ENCODE measurements at places on chromosomes 3 and 15.

DNA sequence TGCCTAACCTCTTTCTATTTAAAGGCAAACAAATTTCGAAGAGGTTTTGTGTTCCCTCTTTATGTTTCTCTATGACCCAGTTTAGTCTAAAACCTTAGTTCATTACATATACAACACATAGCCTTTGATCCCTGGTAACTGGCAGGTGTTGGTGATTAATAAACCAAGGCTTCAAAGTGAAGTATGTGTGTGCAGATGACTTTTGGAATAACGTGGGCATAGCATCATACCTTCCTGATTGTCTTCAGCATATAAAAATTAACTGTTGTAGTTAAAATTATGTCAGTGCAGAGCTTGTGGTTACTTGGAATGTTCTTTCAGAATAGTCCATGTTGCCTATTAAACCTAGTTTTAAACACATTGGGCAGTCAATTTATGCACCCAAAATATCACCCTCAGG lies 608.3 kb downstream of the ROBO2 start:
- no peak for DNase-seq

DNA sequence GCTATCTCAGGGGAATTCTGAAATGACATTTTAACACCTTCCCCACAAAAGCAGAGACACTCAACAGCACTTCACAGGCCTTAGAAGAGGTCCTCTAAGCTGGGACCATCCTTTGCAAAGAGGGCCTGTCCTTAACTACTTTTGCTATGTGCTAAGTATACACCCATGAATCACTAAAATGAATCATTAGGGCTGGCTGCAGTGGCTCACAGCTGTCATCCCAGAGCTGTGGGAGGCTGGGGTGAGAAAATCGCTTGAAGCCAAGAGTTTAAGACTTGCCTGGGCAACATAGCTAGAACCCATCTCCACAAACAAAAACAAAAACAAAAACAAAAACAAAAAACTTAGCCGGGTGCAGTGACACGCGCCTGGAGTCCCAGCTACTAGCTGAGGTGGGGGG lies 53.9 kb upstream of the MELTF start:
- no peak for DNase-seq

DNA sequence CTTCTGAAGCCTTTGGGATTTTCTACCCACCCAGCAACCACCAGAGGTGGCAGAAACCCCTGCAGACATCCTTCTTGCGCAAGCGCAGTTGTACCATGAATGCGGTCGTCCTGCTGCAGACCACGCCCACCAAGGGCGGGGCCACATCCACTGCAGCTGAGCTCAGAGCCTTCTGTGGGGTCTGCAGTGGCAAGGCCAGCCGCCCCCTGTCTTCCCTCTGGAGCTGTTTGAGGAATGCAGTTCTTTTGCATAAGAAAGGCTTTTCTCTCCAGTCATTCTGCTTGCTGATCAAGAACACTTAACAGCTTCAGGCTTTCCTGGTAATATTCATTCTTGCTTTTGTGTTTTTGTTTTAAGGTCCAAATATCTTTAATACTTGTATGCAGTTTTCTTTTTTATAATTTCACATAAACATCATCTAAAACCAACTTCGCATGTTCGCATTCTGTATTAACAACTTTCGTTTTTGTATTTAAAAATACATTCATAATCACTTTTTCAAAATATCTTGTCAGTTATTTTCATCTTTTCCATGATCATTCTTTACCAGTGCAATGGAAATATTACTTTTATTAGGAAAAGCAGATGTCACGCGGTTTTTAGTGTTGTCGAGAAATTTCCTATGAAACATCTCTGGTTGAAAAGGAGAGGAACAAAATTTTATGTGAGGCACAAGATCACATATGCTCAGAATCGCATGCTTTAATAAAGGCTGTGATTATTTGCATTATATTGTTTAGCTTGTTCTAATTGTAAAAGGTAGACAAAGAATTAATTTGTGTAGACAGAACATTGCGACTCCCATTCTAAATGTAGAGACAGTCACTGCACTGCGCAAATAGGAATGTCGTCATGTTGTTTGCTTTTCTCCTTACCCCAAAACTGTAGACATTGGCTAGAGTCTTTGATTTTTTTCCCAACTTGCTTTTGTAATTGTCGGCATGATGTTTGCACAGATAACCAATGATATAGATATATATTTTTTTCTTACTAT lies 98.1 kb upstream of the SNRPN start:
- peak; percentile 4 for DNase-seq

- peak; percentile 41 for DNase-seq
Observed at GRCh38 chr15:73321496-73322450, 47.0 kb downstream of the HCN4 start.

- no peak for DNase-seq
Observed at GRCh38 chr3:10187290-10187876, 22.7 kb downstream of the IRAK2 start.

- DNase-seq: no peak
Observed at GRCh38 chr3:36596419-36596818, 167.9 kb downstream of the DCLK3 start.

DNA sequence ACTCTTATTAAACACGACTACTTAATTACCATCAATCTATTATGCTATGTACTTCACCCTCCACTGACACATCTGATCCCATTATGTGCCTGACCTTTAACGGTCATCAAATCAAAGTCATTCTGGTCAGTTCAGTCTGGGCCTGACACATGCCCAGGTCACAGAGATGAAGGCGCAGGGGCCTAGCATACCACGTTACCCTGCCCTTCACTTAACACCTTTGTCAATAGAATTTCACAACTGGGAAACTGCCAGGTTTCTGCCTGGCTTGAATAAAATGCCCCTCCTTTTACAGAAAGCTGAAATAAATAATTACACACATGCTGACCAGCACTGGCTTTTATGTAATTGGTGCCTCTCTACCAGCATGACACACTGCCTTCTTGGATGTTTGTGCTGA lies 39.5 kb downstream of the MECOM start:
- peak; percentile 91 for DNase-seq

- peak; percentile 52 for DNase-seq
Observed at GRCh38 chr3:14124223-14124614, 451 bp downstream of the CHCHD4 start.

GRCh38 chr3:121491683-121492320 lies 54.0 kb downstream of the POLQ start:
- no peak for DNase-seq

GRCh38 chr3:190192087-190192486 lies 71.4 kb upstream of the P3H2 start:
- DNase-seq: peak; percentile 44

DNA sequence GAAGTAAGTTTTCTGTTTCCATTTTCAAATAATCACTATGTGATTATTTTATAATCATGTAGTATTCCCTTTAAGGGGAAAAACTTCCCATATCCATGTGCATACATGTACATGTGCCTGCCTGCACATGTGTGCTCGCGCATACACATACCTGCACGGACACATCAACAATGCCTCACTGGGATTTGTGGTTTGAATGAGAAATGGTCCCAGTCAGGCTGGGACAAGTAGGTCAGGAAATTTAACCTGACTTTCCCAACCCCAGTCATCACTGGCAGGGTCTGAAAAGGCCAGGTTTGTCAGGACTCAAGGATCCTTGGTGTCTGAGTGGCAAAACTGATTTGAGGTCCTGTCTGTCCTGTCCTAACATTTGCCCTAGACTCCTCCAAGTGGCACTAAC lies 109.3 kb upstream of the MRPS22 start:
- no peak for DNase-seq

Data from NCI-H69 (cell line).